NCI-H1694 (cell line): ENCODE measurements at places on chromosomes 12 and 14.

DNA sequence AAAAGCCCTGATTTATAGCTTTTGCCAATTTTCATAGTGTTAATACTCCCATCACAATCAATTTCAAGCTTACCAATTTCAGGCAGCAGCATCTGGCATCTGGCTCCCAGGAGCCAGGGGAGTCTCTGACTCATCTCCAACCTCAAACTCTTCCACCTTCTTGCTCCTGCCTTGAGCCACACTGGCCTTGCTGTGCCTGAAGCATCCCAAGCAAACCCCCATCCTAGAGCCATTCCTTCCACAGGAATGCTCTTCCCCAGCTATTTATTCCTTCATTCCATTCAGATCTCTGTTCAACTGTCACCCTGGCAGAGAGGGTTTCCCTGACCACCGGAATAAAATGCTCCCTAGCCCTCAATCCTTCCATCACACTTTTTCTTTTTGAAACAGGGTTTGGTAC, 13.9 kb upstream of the PPP1CC start:
- DNase-seq, result no peak

- DNase-seq, result no peak
These were observed 108.9 kb downstream of the DERA start for GRCh38 chr12:16020031-16020430.

GRCh38 chr12:69913526-69913925, 88.5 kb downstream of the MYRFL start:
- DNase-seq, result no peak

- DNase-seq, result peak; percentile 45
These were observed 325.8 kb upstream of the DIO3 start for GRCh38 chr14:101235335-101236103.

DNA sequence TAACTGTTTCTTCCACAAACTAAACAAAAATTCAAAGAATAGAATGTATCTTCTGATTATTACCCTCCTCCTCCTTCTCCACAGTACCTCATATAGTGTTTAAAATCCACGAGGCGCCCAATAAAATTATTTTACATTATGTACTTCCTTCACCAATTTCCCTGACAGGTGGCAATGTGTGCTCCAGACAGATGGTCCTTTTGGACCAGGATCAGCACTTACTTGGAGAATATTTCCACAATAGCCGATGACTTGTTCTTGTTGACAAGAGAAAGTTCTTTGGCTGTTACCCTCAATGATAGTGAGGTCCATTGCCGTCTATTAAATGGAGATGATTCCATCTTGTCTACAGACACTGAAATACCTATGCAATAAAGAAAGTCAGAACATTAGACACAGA, 34.9 kb downstream of the LIMA1 start:
- peak; percentile 44 for DNase-seq

DNA sequence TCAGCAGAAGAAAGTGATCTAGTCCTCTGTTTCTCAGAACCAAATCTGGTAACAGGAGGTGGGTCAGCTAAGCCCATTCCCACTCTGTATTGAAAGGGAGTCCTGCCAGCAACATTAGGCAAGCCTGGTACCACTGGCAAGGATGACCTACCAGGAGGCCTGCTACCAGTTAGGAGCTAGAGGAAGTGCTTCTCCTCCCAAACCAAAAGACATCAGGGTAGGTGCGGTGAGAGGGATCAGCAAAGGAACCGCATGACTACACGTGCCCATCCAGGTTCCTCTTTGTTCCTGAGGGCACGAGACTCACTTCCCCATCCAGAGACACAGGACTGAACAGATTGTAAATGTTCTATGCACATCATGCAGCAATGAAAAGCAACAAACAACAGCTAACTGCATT, 2.8 kb downstream of the KLRC4 start:
- no peak for DNase-seq

- DNase-seq, result no peak
These were observed 154.4 kb downstream of the FUT8 start for GRCh38 chr14:65566820-65567522.

GRCh38 chr12:79055926-79056674, 191.5 kb downstream of the SYT1 start:
- no peak for DNase-seq

- DNase-seq, result no peak
These were observed 444.0 kb upstream of the FLRT2 start for GRCh38 chr14:85085981-85086380.

DNA sequence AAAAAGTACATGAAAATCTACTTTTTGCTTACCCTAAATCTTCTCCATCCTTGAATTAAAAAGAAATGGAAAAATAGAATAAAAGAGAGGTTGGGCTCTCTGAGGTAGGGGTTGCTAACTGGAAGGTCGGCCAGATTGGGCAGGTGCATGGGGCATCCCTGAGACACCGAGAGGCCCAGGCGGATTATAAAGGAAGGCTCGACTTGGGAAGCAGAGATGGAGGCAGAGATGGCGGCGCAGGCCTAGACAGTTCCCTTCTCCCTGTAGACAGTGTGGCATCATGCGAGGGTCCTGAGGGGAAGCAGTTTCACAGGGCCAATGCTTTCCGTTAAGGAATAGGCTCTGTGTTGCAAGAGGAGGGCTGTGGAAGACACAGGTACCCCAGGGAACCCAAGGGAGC, 3.7 kb upstream of the KRT74 start:
- no peak for DNase-seq

DNA sequence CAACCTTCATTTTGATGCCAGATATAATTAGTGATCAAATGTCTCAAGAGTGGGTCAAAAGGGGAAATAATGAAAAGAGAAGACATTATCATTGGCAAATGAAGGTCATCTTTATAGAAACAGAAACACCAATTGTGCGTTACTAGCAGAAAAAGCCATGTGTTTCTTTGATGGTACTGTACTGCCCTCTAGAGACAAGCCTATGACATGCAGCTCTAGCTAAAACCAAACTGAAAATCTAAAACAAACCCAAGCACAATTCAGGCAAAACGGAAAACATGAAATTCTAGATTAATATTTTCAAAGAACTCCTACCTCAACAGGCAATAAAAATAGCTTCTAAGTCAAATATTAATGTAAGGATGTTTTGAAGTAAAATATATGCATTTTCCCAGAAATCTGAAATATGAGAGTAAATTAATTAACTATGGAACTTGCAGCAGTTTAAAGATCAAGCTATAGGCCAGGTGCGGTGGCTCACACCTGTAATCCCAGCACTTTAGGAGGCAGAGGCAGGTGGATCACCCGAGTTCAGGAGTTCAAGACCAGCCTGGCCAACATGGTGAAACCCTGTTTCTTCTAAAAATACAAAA, 115.4 kb downstream of the KLHL28 start:
- DNase-seq, result peak; percentile 72
